ENCODE measurements at places on chromosomes 4 and X.

- DNase-seq: no peak
Measured at GRCh38 chr4:71558248-71558647, 219.4 kb downstream of the SLC4A4 start.

GRCh38 chr4:145956288-145956890, 17.8 kb upstream of the ZNF827 start:
- DNase-seq: peak; percentile 6

GRCh38 chrX:41922431-41923151, 763 bp downstream of the CASK start:
- DNase-seq: peak; percentile 2

- no peak for DNase-seq
Measured at GRCh38 chr4:104719539-104720230, 225.0 kb upstream of the CXXC4 start.

DNA sequence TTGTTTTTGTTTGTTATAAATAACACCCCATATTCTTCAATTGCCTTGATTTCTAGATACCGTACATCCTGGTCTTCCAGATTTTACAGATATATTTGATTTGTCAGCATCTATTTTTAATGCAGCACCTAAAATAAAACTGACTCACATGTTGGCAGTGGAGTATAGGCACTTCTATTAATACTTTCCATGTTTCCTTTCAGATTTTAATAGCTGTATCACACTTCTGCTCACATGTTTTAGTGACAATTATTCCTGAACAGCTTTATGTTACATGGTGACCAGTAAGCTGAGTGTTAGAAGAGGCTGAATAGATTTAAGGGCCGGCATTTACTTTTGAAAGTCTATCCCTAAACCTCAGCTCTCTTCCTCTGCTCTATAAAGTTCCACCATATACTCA, 46.1 kb downstream of the C4orf46 start:
- DNase-seq: no peak

DNA sequence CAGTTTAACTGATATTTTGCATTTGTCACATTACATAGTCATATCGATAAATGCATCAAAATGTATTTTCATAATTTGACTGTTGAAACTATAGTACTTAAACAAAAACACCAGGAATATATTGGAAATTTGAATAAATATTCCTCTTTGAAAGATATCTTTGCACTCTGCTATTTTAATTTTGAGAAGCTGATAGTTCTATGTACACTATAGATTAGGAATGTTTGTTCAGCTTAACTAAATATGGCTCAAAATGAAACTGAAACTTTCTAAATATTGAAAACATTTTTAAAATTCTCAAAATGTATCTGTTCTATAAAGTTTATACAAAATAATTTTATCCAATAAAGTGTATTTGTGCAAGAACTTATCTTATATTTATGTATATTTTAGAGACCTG, 510.1 kb downstream of the FSTL5 start:
- DNase-seq: no peak

- no peak for DNase-seq
Measured at GRCh38 chr4:169604903-169605331, 7.5 kb downstream of the NEK1 start.

DNA sequence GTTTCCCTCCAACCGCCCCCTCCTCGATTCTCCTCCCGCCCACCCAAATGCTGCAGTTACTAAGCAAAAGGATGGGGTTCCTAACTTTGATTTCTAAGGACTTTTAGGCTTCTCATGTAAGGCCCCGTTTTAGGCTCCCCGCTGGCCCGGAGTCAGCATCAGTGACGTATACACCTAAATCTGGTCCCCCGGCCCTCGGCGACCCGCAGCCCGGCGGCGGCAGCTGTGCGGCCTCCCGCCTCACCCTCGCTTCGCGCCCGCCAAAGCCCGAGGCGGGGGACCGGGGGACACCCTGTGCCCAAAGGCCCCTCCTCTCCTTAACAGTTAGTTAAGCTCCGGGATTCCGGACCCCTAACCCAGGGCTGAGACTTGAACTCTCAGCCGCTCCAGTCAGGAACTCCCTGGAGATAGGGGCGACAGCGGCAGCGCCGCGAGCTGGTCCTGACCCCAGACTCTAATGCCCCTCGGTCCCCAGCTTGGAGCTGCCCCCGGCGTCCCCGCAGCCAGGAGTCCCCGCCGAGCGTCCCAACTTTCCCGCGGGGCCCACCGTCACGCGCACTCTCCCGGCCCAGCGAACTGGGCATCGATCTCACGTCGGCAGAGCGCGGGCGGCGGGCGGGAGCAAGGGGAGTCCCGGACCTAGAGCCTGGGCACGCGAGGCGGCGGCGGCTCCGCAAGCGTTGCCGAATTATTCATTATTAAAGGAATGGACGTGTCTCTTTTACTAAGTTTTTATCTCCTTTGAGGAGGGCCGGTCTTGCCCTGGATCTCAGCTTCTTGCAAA, 1.5 kb upstream of the NR3C2 start:
- DNase-seq: no peak

DNA sequence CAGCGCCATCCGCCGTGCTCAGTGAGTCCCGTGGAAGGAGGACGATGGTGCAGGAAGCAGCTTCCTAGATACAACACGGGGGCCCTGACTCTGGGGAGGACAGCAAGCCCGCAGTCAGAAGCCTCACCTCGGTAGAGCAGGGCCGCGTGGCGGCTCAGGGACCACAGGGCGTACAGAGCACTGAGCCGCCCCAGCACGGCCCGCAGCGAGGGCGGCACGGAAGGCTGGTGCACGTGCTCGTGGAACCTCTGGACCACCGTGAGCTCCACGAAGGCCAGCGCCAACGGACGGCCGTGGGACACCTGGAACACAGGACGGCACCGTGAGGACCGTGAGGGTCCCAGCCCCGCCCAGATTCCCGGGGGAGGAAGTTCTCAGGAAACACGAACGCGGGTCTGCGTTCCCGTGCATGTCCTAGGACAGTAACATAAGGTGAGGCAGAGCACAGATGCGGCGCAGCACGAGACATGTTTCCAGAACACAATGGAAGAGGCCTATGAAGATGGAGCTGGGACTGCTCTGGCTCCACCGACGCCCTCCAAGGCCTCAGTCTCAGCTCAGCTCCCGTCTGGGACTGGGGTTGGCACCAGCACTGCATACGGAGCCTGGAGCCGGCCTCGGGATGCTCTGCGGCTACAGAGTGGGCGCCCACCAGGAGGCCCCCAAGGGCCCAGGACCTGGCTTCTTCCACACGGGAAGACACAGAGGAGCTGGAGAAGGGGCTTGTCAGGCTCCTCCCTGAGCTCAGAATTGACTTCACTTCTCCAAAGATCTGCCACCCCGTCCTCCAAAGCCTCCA, 65.5 kb downstream of the ACOX3 start:
- DNase-seq: no peak

GRCh38 chr4:173707658-173708419, 177.8 kb upstream of the HAND2 start:
- no peak for DNase-seq

DNA sequence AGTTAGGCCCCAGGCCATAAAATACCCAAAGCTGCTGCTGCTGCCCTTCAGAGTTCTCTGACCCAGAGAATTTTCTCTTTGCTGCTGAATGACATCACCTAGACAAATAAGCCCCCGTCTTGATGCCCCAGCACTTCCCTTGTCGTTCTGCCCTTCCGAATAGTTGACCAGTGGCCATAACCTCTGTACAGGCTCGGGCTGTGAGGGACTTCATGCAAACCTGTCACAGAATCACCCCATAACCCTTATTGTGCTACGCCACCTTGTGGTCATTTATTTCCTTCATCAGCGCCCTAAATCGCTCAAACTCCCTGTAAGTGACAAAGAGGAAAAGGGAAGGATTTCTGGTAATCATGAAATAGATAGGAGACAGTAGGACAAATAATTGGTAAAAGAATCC, 18.8 kb downstream of the SPACA5 start:
- peak; percentile 43 for DNase-seq

DNA sequence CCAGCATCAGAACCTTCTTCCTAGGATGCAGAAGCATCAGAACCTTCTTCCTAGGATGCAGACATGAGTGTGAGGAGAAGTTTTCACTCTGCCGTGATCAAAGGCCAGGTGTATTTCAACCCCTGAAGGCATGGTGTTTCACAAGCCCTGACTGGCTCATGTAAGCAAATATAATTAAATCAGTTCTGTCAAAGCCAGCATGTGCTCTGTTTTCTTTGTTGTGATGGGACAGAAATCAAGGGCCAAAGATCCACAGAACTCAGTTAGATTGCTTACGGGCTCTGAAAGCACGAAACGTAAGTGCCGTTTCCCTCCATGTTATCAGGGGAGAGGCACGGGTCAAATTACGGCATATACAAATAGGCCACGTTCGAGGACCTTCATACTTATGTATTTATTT, 32.0 kb upstream of the CLDN24 start:
- DNase-seq: no peak

DNA sequence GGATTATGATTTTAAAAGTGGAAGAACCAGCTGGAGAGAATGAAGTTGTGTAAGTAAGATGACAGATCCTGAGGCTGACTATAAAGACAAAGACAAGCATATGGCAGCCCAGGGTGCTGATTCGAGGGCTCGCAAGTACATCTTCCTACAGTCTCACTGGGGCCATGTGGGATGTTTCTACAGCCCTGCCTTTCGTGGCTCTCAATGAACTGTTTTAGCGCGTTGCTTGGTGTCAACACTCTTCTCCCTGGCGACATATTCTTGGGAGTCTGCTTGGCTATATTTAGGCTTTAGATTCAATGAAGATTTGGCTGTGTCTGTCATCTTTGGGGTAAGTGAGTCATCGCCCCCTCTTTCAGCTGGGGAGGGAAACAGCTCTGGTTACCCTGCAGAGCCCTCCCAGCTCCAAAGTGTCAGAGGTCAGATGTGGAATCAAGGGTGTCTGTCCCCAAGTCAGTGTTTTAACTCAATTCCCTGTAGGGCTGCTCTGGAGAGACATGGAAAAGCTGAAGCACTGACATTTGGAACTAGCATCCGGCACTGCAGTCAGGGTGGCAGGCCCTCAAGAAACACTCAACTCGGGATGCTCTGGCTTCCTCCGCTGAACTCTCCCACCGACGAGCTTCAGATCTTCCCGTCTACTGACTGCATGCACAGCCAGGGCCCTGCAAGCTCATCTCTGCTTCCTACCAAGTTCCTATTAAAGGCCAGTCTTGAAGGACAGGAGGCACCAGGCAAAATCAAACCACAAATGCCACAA, 65.7 kb downstream of the GATB start:
- DNase-seq: no peak

GRCh38 chr4:153127760-153128494, 76.3 kb upstream of the TRIM2 start:
- DNase-seq: peak; percentile 73

GRCh38 chrX:74536832-74537371, 77.5 kb downstream of the RLIM start:
- no peak for DNase-seq

DNA sequence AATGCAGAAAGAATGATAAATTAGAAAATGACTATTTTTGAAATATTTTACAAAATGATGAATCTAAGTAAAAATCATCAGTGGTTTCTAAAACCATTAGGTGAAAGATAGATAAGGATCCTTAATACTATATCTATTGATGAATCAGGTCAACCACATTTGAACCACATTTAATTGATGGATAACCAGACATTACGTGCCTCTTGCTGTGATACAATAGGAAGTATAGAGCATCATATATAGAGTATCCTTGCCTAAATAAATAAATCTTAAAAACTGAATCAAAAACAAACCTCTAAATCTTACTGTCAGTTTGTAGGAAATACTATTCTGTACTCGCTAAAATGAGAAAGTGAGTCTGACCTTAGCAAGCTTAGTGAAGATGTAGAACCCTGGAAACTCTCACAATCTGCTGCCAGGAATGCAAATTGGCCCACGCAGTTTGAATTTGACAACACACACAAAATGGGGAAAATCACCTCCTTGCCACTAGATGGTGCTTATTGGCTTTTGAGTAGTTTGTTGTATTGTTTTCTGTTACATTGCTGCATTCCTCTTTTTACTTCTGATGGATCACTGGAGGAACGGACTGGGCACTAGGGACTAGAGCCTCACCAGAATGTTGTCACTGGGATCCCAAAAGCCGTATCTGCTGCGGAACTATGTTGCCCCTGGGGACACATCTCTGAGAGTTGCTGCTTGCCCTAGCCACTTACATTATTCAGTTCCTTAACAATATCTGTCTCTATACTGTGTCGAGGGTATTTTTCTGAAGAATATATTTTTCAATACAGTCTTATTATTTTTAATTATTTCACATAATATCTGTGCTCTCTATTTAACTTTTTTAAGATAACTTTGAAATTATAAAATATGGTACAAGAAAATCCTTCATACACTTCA, 25.4 kb upstream of the SLAIN2 start:
- peak; percentile 8 for DNase-seq

GRCh38 chrX:45524296-45524695, 323.6 kb upstream of the DIPK2B start:
- DNase-seq: no peak

DNA sequence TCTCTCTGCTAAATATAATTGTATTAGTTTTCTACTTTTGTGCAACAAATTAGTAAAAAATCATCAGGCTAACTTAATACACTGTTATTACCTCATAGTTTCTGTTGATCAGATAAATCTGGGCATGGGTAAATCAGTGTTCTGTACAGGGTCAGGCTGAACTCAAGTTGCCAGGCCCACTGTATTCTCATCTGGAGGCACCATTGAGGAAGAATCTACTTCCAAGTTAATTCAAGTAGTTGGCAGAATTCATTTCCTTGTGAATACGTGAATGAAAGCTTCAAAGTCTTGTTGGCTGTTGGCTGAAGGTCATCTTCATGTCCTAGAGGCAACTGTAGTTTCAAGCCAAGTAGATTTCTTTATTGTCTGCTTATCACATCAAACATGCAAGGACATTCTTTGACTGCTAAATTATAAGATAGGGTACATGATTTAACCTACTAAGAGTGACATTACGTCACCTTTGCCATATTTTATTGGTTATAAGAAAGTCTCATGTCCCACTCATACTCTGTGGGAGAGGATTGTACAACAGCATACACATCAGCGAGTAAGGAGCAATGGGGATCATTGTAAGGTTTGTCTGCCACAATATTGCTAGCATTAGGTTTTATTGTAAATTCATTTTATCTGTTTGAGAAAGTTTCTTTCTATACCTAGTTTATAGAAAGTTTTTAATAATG, 1219.0 kb downstream of the ARAP2 start:
- no peak for DNase-seq

GRCh38 chrX:646796-647195, 16.2 kb downstream of the SHOX start:
- no peak for DNase-seq

DNA sequence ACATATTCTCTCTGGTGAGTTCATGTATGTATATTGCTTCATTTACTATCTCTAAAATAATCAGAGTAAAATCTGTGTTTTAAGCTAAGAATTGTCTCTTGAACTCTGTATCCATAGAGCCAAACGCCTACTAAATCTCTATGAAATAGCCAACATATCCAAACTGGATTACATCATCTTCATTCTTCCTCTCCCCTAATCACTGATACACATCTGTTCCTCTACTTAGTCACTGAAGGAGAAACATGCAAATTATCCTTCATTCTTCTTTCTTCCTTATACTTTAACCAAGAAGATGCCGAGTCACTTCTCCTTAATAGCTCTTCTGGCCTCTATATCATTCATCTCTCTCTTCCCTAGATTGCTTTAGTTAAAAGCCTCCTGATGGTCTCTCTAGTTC, 630.4 kb upstream of the FTHL17 start:
- no peak for DNase-seq

- no peak for DNase-seq
Measured at GRCh38 chrX:22237479-22237878, 35.2 kb upstream of the CBLL2 start.

All from NCI-H1930 (cell line).